ENCODE measurements at places on chromosomes 7 and 10.

GRCh38 chr7:77543910-77544309 is 6.8 kb downstream of the PTPN12 start:
- no peak for DNase-seq

GRCh38 chr10:102504179-102504975 is 605 bp downstream of the SUFU start:
- DNase-seq, result peak; percentile 14

GRCh38 chr7:54485044-54485443 is 57.1 kb upstream of the VSTM2A start:
- no peak for DNase-seq

GRCh38 chr10:78301891-78302738 is 268.5 kb downstream of the RPS24 start:
- DNase-seq, result no peak

- no peak for DNase-seq
Observed at GRCh38 chr10:90204131-90204955, 503.0 kb downstream of the KIF20B start.

- no peak for DNase-seq
Observed at GRCh38 chr10:62443866-62444265, 69.7 kb downstream of the ZNF365 start.

DNA sequence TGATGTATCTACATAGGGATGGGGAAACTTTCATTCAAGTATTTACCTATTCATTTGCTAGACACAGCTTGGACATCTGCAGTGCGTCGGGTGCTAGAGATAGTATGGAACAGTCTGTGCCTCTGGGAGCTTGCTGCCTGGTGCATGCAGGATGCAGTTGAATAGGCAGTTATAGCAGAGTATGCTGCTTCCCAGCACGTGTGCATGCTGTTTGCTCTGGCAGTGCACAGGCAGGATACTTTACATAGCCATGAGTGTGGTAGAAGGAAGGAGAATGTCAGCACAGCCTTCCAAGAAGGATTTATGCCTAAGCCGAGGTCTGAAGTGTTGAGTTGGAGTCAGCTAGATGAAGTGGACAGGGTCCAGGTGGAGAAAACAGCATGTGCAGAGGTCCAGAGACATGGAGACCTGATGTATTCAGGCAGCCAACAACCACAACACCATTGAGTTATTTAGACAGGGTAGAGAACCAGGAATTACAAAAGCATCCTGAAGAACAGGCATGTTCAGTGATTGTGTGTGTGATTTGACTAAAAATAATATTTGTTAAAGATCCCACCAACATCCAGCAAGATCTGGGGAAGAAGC is 8.1 kb downstream of the MAP3K8 start:
- DNase-seq, result no peak

DNA sequence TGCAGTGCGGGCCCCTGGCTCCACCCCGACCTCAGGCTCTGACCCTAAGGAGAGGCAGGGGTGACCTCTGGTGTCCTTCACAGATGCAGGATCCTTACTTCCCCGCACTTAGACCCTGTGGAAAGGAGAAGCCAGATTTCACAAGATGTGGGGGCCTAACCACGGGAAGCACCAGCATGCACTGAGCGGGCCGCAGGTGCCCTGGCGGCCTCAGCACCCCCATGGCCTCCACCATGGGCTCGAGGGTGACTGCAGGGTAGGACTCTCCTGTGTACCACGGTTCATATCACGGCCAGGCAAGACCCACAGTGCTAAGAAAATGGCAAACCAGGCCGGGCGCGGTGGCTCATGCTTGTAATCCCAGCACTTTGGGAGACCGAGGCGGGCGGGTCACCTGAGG is 410.0 kb upstream of the FOXK1 start:
- no peak for DNase-seq

DNA sequence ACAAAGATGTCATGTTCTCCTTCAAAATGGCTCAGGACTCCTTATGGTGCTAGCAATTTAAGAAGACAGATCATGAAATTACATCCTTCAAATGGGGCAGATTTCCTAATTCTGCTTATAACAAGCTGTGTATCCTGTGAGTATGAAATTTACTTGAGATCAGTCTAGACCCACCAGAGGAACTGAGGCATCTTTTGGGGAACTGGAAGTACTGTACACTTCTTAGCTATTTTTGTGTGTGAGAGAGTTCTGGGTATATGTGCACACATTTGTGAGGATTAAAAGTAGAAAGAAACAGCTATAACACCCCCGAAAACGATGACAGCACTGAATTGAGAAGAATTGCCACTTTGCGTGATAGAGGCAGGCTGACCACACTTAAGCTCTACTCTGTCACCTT is 187.0 kb upstream of the CCDC6 start:
- DNase-seq, result no peak

Measured in CD4-positive, CD25-positive, alpha-beta regulatory T cell (primary cell).